Calu3 (cell line): ENCODE measurements at places on chromosomes 5 and 9. TPM values are rescaled to one million over a fixed set of nuclear protein-coding genes. Genes with fewer than 3 reads are reported as not detected.

DNA sequence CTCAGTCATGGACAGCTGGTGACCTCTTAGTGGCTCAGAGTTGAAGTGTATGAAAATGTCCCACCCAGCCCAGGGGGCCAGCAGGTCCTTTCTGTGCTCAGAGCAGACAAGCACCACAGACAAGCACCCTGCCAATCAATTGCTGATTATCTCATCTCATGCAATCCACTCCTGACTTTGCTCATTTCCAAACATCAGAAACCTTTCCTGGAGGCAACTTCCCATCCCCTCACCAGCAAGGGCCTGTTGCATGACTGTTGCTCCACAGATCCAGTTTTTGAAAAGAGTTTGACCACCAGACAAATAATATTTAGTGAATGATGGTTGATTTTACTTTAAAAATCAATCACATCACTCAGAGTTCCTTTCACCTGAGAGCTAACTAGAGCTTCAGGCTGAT lies 397.3 kb upstream of the KLF4 start:
- DNase-seq, result no peak
- H3K4me1 ChIP-seq, result no peaks in the 10 kb centered on the region
- no peak overlapping the region for H3K27ac ChIP-seq
- no peaks in the 10 kb centered on the region for H3K27me3 ChIP-seq

GRCh38 chr9:118693645-118694044 lies 675.6 kb downstream of the BRINP1 start:
- H3K4me3 ChIP-seq, result no peak overlapping the region
- H3K36me3 ChIP-seq, result no peaks in the 10 kb centered on the region
- DNase-seq, result no peak
- H3K27ac ChIP-seq, result no peak overlapping the region

SMIM33 gene
- total RNA-seq, result not detected in 2 replicates

- H3K27ac ChIP-seq, result no peak overlapping the region
- H3K4me3 ChIP-seq, result no peak overlapping the region
- DNase-seq, result no peak
- no peaks in the 10 kb centered on the region for H3K36me3 ChIP-seq
These were observed 57.9 kb downstream of the C5orf15 start for GRCh38 chr5:133910571-133910970.

- no peak for DNase-seq
- no peaks in the 10 kb centered on the region for H3K4me1 ChIP-seq
- peaks cover 15% of the 10 kb centered on the region for H3K36me3 ChIP-seq
- no peaks in the 10 kb centered on the region for H3K27me3 ChIP-seq
These were observed 20.2 kb downstream of the ZBED3 start for GRCh38 chr5:77066823-77067442.
